ENCODE measurements at places on chromosomes 3 and 15. TPM values are rescaled to one million over a fixed set of nuclear protein-coding genes. Genes with fewer than 3 reads are reported as not detected.

Gene PLA2G4B
- total RNA-seq: 2.9 TPM

Gene RASGRP1
- 0.49 TPM for total RNA-seq

Gene SMCO1
- total RNA-seq: not detected

Gene DUSP7
- 21.7 TPM for total RNA-seq

GRCh38 chr3:140906785-140907184 lies 34.9 kb upstream of the SLC25A36 start:
- no peak for DNase-seq

DNA sequence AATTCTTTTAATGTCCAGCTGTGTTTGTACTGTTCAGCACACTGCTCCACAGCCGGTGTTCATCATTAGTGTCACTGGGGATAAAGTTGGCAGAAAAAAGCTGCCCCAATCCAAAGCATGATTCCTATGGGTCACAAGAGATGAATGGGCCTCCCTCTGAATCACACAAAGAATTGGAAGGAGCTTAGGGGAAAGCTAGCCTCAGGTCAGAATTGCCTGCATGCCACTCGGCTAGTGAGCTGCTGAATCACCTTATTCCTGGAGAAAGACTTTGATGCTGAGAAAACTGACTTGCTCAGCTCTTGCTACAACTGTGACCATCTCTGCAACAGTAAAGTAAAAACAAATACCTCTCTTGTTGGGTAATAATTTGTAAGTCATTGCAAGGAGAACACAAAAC lies 3.5 kb downstream of the CCK start:
- DNase-seq: no peak

DNA sequence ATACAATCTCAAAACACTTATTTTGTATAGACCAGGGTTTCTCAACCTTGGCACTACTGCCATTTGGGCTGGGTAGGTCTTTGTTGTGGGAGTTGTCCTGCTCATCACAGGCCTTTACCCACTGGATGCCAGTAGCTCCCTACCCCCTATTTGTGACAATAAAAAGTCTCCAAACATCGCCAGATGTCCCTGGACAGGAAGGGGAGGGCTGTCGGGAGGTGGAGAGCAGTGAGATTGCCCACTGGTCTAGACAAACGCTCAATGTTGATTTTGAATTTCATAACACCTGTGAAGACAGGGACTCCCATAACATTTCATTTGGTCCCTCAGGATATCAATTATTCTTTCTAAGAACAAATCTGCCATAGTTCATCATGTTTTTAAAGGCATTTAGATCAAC lies 151.7 kb upstream of the PTPRG start:
- no peak for DNase-seq

DNA sequence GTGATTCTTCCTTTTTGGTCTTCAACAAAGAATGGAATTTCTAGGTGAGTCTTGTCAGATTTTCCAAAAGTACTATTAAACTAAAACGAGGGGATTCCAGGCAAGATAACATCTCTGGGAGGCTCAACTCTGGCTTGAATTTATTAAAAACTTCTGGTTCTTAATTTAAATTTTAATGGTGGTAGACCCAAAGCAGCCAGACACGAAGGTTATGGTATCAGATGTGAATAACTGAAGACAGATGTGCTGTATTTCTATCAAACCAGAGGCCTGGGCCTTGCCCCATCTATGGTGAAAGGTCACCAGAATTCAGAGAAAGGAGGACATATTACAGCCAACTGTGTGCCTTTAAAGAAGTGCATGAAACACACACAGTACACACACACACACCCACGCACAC lies 283.2 kb upstream of the ICE2 start:
- DNase-seq: no peak

GRCh38 chr3:15665510-15666150 lies 64.1 kb downstream of the BTD start:
- DNase-seq: no peak

GRCh38 chr3:36729204-36730056 lies 34.9 kb downstream of the DCLK3 start:
- no peak for DNase-seq

DNA sequence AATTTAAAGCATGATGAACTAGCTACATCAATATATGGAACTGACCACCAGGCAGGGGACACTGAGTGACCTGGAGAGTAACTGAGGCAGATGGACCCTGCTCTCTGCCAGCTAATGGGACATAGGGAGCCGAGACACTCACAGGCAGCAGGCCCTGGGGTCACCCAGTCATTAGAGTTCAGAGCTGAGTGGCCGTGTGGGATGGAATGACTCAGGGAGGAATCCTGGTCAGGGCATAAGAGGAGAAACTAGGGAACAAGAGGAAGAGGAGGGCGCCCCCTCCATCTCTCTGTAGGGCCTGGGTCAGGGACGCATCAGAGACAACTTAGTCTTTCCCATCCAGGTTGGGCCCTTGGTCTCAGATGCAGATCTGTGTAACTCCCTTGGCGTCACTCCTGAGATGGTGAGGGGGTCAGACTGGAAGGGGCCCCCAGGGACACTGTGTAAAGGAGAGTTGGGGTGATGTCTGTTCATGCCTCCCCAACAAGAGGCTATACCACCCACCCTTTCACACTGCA lies 39.8 kb downstream of the CCDC12 start:
- no peak for DNase-seq

- peak; percentile 16 for DNase-seq
Measured at GRCh38 chr3:116444819-116445310, 422 bp downstream of the LSAMP start.

- DNase-seq: no peak
Measured at GRCh38 chr3:49647741-49648140, 26.4 kb upstream of the APEH start.

DNA sequence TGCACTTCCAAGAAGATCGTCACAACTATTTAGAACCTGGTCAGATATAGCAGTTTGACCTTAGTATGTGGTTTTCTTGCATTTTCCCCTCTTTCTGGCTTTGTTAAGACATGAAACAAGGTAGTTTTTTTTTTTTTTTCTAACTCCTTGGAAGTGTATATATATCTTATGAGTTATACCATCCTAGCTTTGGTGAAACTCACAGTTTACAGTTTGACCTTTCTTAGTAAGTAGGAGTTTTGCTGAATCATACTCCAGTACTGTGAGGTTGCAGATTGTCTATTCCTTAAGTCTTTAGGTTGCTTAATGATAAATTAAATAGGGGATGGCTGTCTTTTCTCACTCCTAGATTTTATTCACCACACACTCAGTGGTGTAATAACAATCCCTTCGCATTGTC lies 325.0 kb downstream of the RBMS3 start:
- no peak for DNase-seq
